ENCODE measurements at places on chromosomes 7 and 10. TPM values are rescaled to one million over a fixed set of nuclear protein-coding genes. Genes with fewer than 3 reads are reported as not detected.

Gene JAKMIP3
- total RNA-seq, result 0.45 TPM

GRCh38 chr7:95209276-95209675 is 115.1 kb downstream of the PON1 start:
- H3K27ac ChIP-seq, result no peak overlapping the region
- H3K4me1 ChIP-seq, result no peaks in the 10 kb centered on the region
- no peak for DNase-seq
- no peaks in the 10 kb centered on the region for H3K36me3 ChIP-seq
- no peaks in the 10 kb centered on the region for H3K27me3 ChIP-seq

Gene ACSM6
- total RNA-seq, result not detected

GRCh38 chr10:132297526-132297925 is 10.2 kb downstream of the STK32C start:
- DNase-seq, result no peak
- no peaks in the 10 kb centered on the region for H3K36me3 ChIP-seq
- H3K27me3 ChIP-seq, result no peaks in the 10 kb centered on the region
- H3K27ac ChIP-seq, result no peak overlapping the region

Gene SPDYE9
- total RNA-seq, result not detected

Gene PDE1C
- not detected for total RNA-seq

DNA sequence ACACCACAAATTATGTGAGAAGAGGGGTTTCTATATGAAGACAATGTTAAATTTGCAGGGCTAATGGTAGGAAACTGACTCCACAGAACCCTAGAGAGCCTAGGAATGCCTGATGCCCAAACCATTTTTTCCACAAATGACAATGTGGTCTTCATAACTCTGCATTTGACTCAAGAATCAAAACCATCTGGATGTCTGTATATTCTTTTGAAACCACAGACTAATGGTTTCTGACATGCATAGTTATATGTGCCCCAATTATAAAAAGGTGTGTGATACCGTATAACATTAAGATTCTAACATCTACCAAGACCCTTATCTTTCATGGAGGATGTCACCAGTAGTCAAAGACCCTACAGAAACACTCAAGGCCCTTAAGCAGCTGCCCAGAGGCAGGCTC is 20.3 kb downstream of the SEC61G start:
- H3K4me1 ChIP-seq, result no peaks in the 10 kb centered on the region
- no peak overlapping the region for H3K27ac ChIP-seq
- H3K27me3 ChIP-seq, result no peaks in the 10 kb centered on the region

DNA sequence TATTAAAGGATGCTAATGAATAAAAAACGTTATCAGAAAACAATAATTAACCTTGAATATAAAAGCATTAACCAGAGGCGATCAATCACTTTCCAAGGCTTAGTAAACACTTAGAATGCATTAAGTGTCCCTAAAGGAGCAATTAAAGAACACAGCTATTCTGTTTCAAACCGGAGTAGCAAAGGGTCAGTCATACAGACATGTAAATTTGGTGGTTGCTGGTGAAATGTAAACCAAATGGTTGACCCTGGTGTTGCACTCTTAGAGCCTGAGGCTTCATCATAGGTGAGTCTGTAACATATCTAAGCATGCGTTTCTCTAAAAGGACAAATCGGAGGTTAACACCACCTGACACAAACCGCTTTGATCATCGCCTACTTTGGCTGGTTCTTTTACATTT is 1280.1 kb downstream of the TYW1 start:
- no peaks in the 10 kb centered on the region for H3K4me1 ChIP-seq
- H3K4me3 ChIP-seq, result no peak overlapping the region
- no peaks in the 10 kb centered on the region for H3K27me3 ChIP-seq

DNA sequence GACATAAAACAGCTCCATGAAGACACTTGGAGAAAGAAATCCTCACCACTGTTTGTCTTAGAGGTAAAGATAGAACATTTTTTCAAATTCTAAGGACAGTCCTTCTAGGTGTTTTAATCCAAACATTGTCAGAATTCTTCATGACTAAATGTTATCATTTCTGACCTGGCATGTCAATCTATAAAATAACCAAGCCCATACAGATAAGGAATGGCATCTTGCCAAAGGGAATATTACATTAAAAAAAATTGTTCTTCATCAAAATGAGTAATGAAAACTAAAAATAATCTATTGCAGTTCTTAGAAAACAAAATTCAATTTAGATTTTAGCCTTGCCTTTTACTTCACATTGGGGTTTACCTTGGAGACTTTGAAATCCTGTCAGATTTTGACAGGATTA is 33.6 kb downstream of the DGKB start:
- no peak for DNase-seq
- H3K36me3 ChIP-seq, result no peaks in the 10 kb centered on the region
- H3K4me1 ChIP-seq, result no peaks in the 10 kb centered on the region
- H3K4me3 ChIP-seq, result no peak overlapping the region
- no peaks in the 10 kb centered on the region for H3K27me3 ChIP-seq

GRCh38 chr7:70893422-70893821 is 238.5 kb upstream of the GALNT17 start:
- H3K4me1 ChIP-seq, result no peaks in the 10 kb centered on the region
- H3K4me3 ChIP-seq, result no peak overlapping the region
- no peaks in the 10 kb centered on the region for H3K27me3 ChIP-seq

DNA sequence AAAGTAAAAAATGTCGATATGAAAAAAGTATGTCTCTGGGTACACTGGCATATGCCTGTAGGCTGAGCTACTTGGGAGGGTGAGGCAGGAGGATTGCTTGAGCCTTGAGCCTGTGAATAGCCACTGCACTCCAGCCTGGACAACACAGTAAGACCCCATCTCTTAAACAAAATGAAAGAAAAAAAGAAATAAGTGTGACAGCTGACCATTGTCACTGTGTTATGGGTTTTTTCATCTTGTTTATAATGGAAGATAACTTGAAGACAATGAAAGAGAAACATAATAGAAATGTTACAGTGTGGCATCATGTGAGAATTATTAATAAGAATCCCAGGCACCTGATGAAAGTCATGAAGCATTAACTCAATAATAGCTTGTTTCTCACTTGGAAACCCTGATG is 75.0 kb downstream of the APBB1IP start:
- H3K4me1 ChIP-seq, result no peaks in the 10 kb centered on the region
- H3K27ac ChIP-seq, result no peak overlapping the region
- no peak overlapping the region for H3K4me3 ChIP-seq
- no peaks in the 10 kb centered on the region for H3K27me3 ChIP-seq

DNA sequence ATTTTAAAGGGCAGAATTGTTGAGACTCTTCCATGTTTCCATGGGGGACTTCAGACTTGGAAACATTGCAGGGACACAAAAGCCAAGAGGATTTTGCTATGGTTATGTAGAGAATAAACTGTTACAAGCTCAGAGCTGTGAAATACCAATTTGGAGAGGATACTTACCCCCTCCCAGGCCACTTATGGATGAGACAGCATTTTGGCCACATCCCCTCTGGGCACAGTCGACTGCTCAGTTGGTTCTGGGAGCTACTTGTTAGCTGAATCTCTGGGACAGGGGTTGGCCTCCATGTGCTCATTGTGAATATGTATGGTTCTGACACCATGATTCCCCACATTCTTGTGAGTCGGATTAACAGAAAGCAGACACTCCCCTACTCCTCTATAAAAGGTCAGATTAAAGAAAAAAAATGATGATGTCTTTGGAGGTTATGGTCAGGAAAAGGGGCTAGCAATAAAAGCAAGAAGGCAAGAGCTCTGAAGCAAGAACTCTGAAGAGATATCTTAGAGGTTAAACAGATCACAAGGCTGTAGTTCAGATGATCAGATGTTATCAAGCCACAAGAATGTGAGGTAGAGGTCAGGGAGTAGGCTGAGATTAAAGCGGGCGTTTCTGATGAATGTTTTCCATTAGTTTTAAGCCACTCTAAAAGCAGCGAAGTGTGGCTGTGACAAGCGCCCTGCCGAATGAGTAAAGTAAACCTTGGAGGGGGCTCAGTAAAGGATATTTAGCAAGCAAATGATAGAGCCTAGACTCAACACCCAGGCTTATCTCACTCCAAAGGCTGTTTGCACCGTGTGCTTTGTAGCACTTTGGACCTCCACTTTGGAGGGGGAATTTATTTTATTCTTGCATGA is 17.2 kb downstream of the STAMBPL1 start:
- H3K36me3 ChIP-seq, result peaks cover 7% of the 10 kb centered on the region
- DNase-seq, result no peak
- no peak overlapping the region for H3K27ac ChIP-seq
- H3K4me1 ChIP-seq, result peaks cover 17% of the 10 kb centered on the region
- H3K4me3 ChIP-seq, result no peak overlapping the region

Gene BTRC
- total RNA-seq, result 15.2 TPM

DNA sequence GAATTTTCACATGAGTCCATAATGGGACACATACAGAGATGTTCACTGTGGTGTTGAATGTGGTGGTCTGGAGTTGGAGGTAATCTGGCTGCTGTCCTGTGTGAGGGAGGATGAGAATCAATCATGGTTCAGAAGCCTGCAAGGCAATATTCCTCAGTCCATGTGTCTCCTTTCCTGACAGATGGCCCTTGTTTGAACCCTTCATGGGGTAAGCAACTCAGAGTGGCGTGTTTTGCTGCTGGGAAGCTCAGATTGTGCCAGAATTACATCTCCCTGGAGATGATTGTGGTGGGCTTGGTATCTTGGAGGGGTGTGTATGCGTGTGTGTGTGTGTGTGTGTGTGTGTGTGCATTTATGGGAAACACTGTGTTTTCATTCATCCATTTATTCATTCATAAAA is 44.5 kb upstream of the COMTD1 start:
- no peak for DNase-seq
- H3K27me3 ChIP-seq, result no peaks in the 10 kb centered on the region
- H3K36me3 ChIP-seq, result no peaks in the 10 kb centered on the region
- peaks cover 4% of the 10 kb centered on the region for H3K4me1 ChIP-seq

Gene HSPA12A
- not detected for total RNA-seq

- DNase-seq, result no peak
- peaks cover 12% of the 10 kb centered on the region for H3K4me1 ChIP-seq
- no peak overlapping the region for H3K4me3 ChIP-seq
- no peaks in the 10 kb centered on the region for H3K27me3 ChIP-seq
Observed at GRCh38 chr10:625333-625696, 64.2 kb downstream of the DIP2C start.

Gene UNCX
- total RNA-seq, result not detected

Gene GNG11
- 1.5 TPM for total RNA-seq

Gene LOXL4
- total RNA-seq, result 0.23 TPM

GRCh38 chr10:50541921-50542320 is 81.8 kb downstream of the SGMS1 start:
- H3K4me3 ChIP-seq, result no peak overlapping the region
- no peak for DNase-seq
- no peak overlapping the region for H3K27ac ChIP-seq
- H3K4me1 ChIP-seq, result peaks cover 9% of the 10 kb centered on the region
- H3K36me3 ChIP-seq, result no peaks in the 10 kb centered on the region

Gene CADPS2
- total RNA-seq, result not detected

- no peaks in the 10 kb centered on the region for H3K36me3 ChIP-seq
- no peaks in the 10 kb centered on the region for H3K27me3 ChIP-seq
- no peak overlapping the region for H3K4me3 ChIP-seq
Observed at GRCh38 chr7:17608114-17608833, 309.8 kb downstream of the AHR start.

GRCh38 chr7:151086802-151087244 is 548 bp downstream of the AGAP3 start:
- no peaks in the 10 kb centered on the region for H3K36me3 ChIP-seq
- DNase-seq, result peak; percentile 62
- peak overlapping the region; percentile 59 for H3K27ac ChIP-seq
- peaks cover 61% of the 10 kb centered on the region for H3K4me1 ChIP-seq
- H3K27me3 ChIP-seq, result no peaks in the 10 kb centered on the region
- H3K4me3 ChIP-seq, result peak overlapping the region; percentile 63

Gene STK31
- 0.94 TPM for total RNA-seq

Gene NPTX2
- not detected for total RNA-seq

- no peaks in the 10 kb centered on the region for H3K27me3 ChIP-seq
- H3K36me3 ChIP-seq, result no peaks in the 10 kb centered on the region
- no peak overlapping the region for H3K4me3 ChIP-seq
- no peak overlapping the region for H3K27ac ChIP-seq
Observed at GRCh38 chr10:18203471-18203870, 63.2 kb downstream of the CACNB2 start.

Gene SKIDA1
- total RNA-seq, result not detected

Gene ZNF804B
- total RNA-seq, result not detected

DNA sequence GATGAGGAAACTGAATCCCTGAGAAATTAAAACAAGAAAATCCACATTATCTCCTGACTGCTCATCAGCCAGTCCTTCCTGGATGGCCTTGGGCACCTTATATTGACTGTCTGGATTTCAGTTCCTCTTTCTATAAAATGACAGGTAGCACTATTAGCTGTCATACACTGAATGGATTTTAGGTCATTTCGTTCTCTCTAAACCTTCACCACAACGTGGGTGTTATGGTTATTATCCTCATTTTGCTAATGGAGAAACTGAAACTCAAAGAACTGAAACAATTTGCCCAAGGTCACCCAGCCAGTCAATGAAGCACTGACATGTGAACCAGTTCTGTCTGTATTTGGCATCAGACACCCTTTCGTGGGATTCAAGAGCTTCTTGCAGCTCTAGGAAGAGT is 193.8 kb downstream of the CYP26A1 start:
- no peaks in the 10 kb centered on the region for H3K27me3 ChIP-seq
- no peak overlapping the region for H3K27ac ChIP-seq
- H3K4me1 ChIP-seq, result no peaks in the 10 kb centered on the region
- H3K4me3 ChIP-seq, result no peak overlapping the region
- DNase-seq, result no peak

GRCh38 chr7:46170792-46171191 is 249.7 kb upstream of the IGFBP3 start:
- no peak overlapping the region for H3K27ac ChIP-seq
- DNase-seq, result no peak
- H3K4me3 ChIP-seq, result no peak overlapping the region

DNA sequence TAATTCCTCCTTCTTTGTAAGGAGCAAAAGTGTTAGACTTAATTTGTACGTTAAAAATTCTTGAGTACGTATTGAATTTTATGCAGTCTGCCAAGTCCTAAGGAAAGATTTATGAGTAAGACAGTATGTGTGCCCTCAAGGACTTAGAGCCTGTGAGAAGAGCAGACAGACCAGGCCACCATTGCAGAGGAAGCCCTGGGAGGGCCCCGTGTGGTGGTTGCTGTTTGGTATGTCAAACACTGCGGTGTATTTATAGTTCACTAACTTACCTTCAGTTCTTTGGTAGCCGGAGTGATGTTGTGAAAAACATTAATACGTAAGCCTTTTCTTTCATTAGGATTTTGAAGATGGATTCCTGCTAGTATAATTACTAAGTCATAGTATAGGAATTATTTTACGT is 82.9 kb downstream of the GALNT11 start:
- H3K4me3 ChIP-seq, result no peak overlapping the region
- no peak overlapping the region for H3K27ac ChIP-seq
- H3K36me3 ChIP-seq, result peaks cover 33% of the 10 kb centered on the region
- no peak for DNase-seq
- H3K4me1 ChIP-seq, result no peaks in the 10 kb centered on the region
